ENCODE measurements at places on chromosomes 2 and 18. TPM values are rescaled to one million over a fixed set of nuclear protein-coding genes. Genes with fewer than 3 reads are reported as not detected.

GRCh38 chr2:226721541-226721940 lies 78.1 kb downstream of the IRS1 start:
- peaks cover 6% of the 10 kb centered on the region for H3K4me1 ChIP-seq
- no peaks in the 10 kb centered on the region for H3K36me3 ChIP-seq
- no peak for DNase-seq
- H3K27ac ChIP-seq: no peak overlapping the region
- no peak overlapping the region for H3K4me3 ChIP-seq
- H3K27me3 ChIP-seq: peaks cover 15% of the 10 kb centered on the region

- no peak overlapping the region for H3K4me3 ChIP-seq
- no peak for DNase-seq
- no peak overlapping the region for H3K27ac ChIP-seq
These were observed 180.6 kb downstream of the FSIP2 start for GRCh38 chr2:185919155-185919554.

GRCh38 chr18:49757513-49758262 lies 55.6 kb downstream of the ACAA2 start:
- H3K27ac ChIP-seq: no peak overlapping the region
- H3K36me3 ChIP-seq: no peaks in the 10 kb centered on the region
- DNase-seq: no peak
- H3K27me3 ChIP-seq: no peaks in the 10 kb centered on the region
- no peak overlapping the region for H3K4me3 ChIP-seq
- H3K4me1 ChIP-seq: no peaks in the 10 kb centered on the region

DNA sequence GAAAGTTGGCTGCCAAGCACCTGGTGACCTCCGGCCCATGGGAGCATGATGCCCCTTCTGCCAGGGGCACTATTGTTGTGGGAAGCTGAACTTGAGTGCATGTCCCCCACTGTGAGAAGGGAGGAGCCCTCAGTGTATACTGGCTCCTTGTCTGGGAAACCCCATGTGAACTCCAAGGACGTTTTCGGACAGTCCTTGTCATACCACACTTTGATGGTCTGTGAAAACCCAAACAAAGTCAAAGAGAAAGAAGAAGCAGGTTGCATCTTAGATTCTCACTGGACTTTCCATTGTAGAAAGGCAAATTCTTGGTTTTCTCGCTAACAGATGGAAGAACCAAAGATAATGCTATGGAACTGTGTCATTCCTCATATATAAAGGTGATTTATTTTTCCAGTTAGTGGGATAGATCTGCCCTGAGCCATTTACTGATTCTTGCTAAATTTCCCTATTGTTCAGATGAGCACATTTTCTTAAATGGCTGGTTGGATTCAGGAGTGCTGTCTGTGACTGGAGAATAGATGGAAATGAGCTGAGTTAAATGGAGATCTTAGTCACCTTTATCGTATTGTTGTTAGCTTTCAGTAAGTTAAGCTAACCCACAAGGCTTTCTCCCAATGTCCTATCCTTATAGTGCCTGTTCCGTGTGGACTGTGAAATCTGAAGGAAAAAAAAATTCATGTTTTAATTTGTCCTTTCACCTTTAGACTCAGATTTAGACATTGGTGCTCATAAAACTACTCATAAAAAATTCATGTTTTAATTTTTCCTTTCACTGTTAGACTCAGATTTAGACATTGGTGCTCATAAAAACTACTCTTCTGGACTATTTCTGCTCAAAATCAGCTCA lies 166.6 kb downstream of the ACTR3 start:
- H3K4me3 ChIP-seq: no peak overlapping the region
- peaks cover 31% of the 10 kb centered on the region for H3K27me3 ChIP-seq
- no peak overlapping the region for H3K27ac ChIP-seq
- no peaks in the 10 kb centered on the region for H3K36me3 ChIP-seq

Gene BMP10
- total RNA-seq: not detected

- no peak for DNase-seq
- H3K27ac ChIP-seq: no peak overlapping the region
- H3K4me1 ChIP-seq: no peaks in the 10 kb centered on the region
- no peak overlapping the region for H3K4me3 ChIP-seq
These were observed 322.2 kb downstream of the ETAA1 start for GRCh38 chr2:67719351-67719750.

DNA sequence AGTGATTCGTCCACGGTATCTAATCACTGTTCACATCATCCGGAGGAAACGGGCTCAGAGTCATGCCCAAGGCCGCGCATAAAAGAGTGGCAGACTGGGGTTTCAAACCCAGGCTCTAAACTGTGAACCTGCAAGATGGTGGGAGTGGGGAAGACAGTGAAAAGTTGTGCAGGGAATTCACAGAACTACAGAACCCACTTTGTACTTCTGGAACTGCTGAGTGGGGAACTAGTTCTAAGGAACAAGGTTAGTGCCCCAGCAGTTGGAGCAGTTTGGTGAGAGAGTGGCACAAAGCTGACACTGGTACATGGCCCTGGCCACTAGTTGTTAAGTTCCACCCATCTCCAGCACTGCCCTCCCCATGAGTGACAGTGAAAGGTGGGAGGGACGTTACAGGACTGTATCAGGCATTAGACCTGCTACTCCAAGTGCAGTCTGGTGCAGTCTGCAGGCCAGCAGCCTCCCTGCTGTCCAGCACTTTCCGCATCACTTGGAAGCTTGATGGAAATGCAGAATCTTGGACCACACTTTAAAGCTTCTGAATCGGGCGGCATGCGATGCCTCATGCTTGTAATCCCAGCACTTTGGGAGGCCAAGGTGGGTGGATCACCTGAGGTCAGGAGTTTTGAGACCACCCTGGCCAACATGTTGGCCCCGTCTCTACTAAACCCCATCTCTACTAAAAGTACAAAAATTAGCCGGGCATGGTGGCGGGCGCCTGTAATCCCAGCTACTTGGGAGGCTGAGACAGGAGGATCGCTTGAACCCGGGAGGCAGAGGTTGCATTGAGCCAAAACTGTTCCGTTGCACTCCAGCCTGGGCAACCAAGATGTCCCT lies 47.3 kb downstream of the C2orf42 start:
- H3K36me3 ChIP-seq: peaks cover 3% of the 10 kb centered on the region
- H3K4me3 ChIP-seq: peak overlapping the region; percentile 93
- peak overlapping the region; percentile 99 for H3K27ac ChIP-seq
- DNase-seq: peak; percentile 58
- no peaks in the 10 kb centered on the region for H3K27me3 ChIP-seq

- DNase-seq: no peak
- no peak overlapping the region for H3K27ac ChIP-seq
- no peak overlapping the region for H3K4me3 ChIP-seq
- no peaks in the 10 kb centered on the region for H3K36me3 ChIP-seq
These were observed 188.2 kb upstream of the XIRP2 start for GRCh38 chr2:166700079-166700478.

- no peak for DNase-seq
- H3K4me3 ChIP-seq: peak overlapping the region; percentile 39
- H3K27ac ChIP-seq: no peak overlapping the region
- peaks cover 41% of the 10 kb centered on the region for H3K27me3 ChIP-seq
These were observed 47.9 kb upstream of the KCNF1 start for GRCh38 chr2:10863837-10864236.

DNA sequence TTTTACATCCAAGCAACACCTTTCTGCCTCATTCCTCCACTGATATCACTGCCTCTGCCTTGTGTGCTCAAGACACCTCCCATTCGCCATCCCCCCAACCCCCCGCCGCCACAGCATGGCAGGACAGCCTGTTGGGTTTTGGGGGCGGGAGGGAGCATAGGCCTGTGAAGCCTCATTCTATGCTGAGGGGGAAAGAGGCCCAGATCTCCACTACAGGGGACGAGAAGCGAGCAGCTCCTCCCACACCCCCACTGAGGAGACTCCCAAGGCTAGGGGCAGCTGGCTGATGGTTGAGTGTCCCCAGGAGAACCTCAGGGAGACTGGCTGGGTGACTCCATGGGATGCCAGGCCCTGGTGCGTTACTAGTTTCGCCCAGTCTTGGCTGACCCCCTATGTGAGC lies 214.3 kb upstream of the SIX2 start:
- DNase-seq: no peak
- no peak overlapping the region for H3K27ac ChIP-seq
- no peaks in the 10 kb centered on the region for H3K4me1 ChIP-seq
- peaks cover 4% of the 10 kb centered on the region for H3K36me3 ChIP-seq

DNA sequence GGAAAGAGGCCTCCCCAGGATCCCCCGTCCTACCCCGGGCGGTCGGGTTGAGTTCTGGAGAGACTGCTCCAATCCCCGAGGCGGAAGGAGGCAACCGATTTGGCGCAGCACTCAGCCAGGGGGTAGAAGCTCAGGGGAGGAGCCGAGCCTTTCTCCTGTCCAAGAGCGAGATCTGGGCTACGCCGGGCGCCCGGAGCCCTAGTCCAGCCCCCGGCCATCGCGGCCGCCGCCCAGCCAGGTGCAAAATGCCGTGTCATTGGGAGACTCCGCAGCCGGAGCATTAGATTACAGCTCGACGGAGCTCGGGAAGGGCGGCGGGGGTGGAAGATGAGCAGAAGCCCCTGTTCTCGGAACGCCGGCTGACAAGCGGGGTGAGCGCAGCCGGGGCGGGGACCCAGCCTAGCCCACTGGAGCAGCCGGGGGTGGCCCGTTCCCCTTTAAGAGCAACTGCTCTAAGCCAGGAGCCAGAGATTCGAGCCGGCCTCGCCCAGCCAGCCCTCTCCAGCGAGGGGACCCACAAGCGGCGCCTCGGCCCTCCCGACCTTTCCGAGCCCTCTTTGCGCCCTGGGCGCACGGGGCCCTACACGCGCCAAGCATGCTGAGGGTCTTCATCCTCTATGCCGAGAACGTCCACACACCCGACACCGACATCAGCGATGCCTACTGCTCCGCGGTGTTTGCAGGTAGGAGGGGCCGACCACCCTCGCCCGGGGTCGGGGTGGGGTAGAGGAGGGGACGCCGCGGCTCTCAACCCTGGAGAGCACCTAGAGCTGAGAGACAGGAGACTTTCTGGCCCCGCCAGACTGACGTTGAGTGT lies at the start of gene DYSF:
TSS of gene DYSF (plus strand) at position 158 of the 817 bp plus-strand sequence.
- no peak within 1 kb of the TSS for H3K27ac ChIP-seq
- peak within 1 kb of the TSS; percentile 64 for H3K4me3 ChIP-seq
- H3K4me1 ChIP-seq: peaks cover 19% of the 10 kb centered on the region
- H3K27me3 ChIP-seq: peaks cover 55% of the 10 kb centered on the region
- no peaks in the 10 kb centered on the region for H3K36me3 ChIP-seq

GRCh38 chr2:221077799-221078198 lies 494.3 kb downstream of the EPHA4 start:
- no peak overlapping the region for H3K27ac ChIP-seq
- no peak for DNase-seq
- H3K36me3 ChIP-seq: no peaks in the 10 kb centered on the region
- no peaks in the 10 kb centered on the region for H3K27me3 ChIP-seq
- H3K4me1 ChIP-seq: no peaks in the 10 kb centered on the region

GRCh38 chr2:138424436-138425140 lies 77.0 kb upstream of the SPOPL start:
- no peak overlapping the region for H3K4me3 ChIP-seq
- no peaks in the 10 kb centered on the region for H3K4me1 ChIP-seq
- no peaks in the 10 kb centered on the region for H3K27me3 ChIP-seq
- peaks cover 14% of the 10 kb centered on the region for H3K36me3 ChIP-seq

GRCh38 chr18:8711736-8712135 lies 6.4 kb downstream of the MTCL1 start:
- no peak for DNase-seq
- peaks cover 1% of the 10 kb centered on the region for H3K36me3 ChIP-seq
- H3K4me1 ChIP-seq: peaks cover 4% of the 10 kb centered on the region
- H3K27ac ChIP-seq: no peak overlapping the region
- H3K4me3 ChIP-seq: no peak overlapping the region
- H3K27me3 ChIP-seq: peaks cover 37% of the 10 kb centered on the region

GRCh38 chr2:24115057-24115456 lies 8.1 kb downstream of the PFN4 start:
- H3K4me1 ChIP-seq: no peaks in the 10 kb centered on the region
- H3K4me3 ChIP-seq: no peak overlapping the region
- no peak for DNase-seq
- H3K27me3 ChIP-seq: no peaks in the 10 kb centered on the region
- H3K27ac ChIP-seq: no peak overlapping the region
- no peaks in the 10 kb centered on the region for H3K36me3 ChIP-seq

Gene MAPK4
- not detected for total RNA-seq

GRCh38 chr2:186459009-186459408 lies 27.1 kb upstream of the ZC3H15 start:
- H3K4me3 ChIP-seq: no peak overlapping the region
- H3K36me3 ChIP-seq: no peaks in the 10 kb centered on the region
- no peaks in the 10 kb centered on the region for H3K27me3 ChIP-seq

GRCh38 chr2:67729474-67729873 lies 332.3 kb downstream of the ETAA1 start:
- DNase-seq: no peak
- H3K36me3 ChIP-seq: no peaks in the 10 kb centered on the region
- no peak overlapping the region for H3K27ac ChIP-seq
- no peaks in the 10 kb centered on the region for H3K27me3 ChIP-seq
- H3K4me1 ChIP-seq: no peaks in the 10 kb centered on the region

Gene PLA2R1
- total RNA-seq: not detected

GRCh38 chr2:39845460-39846146 lies 66.5 kb upstream of the THUMPD2 start:
- DNase-seq: no peak
- no peaks in the 10 kb centered on the region for H3K36me3 ChIP-seq
- H3K27ac ChIP-seq: no peak overlapping the region
- H3K4me1 ChIP-seq: no peaks in the 10 kb centered on the region
- no peak overlapping the region for H3K4me3 ChIP-seq
- no peaks in the 10 kb centered on the region for H3K27me3 ChIP-seq

DNA sequence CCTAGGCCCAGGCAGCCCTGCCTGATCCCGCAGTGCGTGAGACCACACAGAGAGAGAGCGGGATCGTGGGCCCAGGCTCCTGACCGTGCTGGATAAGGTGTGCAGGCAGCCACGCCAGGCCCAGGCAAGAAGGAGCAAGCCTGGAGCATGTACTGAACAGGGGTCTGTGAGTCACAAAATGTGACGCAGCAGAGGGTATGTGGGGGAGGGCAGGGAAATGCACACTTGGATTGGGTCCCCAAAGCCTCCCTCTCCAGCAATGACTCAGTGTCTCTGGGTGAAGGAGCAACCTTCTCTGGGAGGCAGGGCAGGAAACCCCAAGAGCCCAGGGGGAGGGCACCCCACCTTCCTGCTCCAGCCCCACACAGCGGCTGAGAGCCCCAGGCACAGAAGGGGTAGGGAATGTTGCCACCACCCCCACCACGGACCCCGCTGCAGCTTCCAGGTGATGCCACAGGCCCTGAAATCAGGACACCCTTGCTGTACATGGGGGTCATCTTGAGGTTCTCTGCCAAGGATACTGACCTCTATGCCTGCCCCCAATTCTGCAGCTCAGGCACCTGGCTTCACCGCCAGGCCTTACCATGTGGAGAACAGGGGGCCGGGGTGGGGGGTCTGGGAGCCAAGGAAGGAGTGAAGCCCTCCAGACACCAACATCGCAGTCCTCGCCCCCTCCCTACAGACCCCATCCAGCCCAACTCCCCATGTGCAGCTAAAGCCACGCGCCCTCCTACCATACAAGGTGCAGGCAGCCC lies 1.3 kb upstream of the GPC1 start:
- peak overlapping the region; percentile 90 for H3K4me3 ChIP-seq
- peaks cover 29% of the 10 kb centered on the region for H3K27me3 ChIP-seq
- peaks cover 12% of the 10 kb centered on the region for H3K4me1 ChIP-seq
- peak; percentile 43 for DNase-seq
